Right ventricle myocardium superior (tissue), 1 donor: ENCODE measurements at places on chromosomes 11 and 22. TPM values are rescaled to one million over a fixed set of nuclear protein-coding genes. Genes with fewer than 3 reads are reported as not detected.

MRGPRX3 gene
- not detected for total RNA-seq

KCNE3 gene
- total RNA-seq: 2.6 TPM

MYBPC3 gene
- 2,568 TPM for total RNA-seq

GALNT18 gene
- 24.5 TPM for total RNA-seq

MS4A1 gene
- not detected for total RNA-seq

FAM111B gene
- 1.0 TPM for total RNA-seq

MYO7A gene
- 4.4 TPM for total RNA-seq

TNNI2 gene
- total RNA-seq: not detected

OR8H3 gene
- not detected for total RNA-seq

MS4A5 gene
- total RNA-seq: not detected

ARCN1 gene
- total RNA-seq: 80.7 TPM

FOLR2 gene
- 27.1 TPM for total RNA-seq

FAR1 gene
- 35.3 TPM for total RNA-seq

RRP7A gene
- 14.3 TPM for total RNA-seq

TMEM80 gene
- total RNA-seq: 9.1 TPM

OR52H1 gene
- not detected for total RNA-seq

ART1 gene
- total RNA-seq: 2.3 TPM

CDCA5 gene
- 1.4 TPM for total RNA-seq
